Stimulated activated CD4-positive, alpha-beta T cell treated with anti-CD3 and anti-CD28 coated beads, Interleukin-1b, Interleukin-23, amount 100 ng/mL, for 48 hours (primary cell): ENCODE measurements at places on chromosomes 2 and 18.
A peak's percentile ranks its signal among the peaks of the same experiment; 100 is the strongest.

DNA sequence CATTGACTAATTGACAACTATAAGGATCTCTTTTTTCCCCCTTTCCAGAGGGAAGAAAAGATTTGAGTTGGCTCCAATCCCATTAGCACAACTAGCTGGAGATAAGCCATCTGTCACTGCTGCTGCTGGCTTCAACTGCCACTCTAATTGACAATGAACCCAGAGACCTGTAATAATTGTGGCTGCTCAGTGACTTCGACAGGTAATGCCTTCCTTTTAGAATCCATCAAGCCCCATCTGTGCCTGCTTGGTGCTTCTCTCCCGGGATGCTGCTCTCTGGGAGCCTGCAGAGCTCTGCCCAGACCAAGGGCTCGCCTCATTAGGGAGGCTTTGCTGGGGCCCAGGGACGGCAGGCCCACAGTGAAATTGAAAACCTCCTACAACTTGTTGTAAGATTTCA, 376.7 kb upstream of the SOX11 start:
- DNase-seq = no peak

DNA sequence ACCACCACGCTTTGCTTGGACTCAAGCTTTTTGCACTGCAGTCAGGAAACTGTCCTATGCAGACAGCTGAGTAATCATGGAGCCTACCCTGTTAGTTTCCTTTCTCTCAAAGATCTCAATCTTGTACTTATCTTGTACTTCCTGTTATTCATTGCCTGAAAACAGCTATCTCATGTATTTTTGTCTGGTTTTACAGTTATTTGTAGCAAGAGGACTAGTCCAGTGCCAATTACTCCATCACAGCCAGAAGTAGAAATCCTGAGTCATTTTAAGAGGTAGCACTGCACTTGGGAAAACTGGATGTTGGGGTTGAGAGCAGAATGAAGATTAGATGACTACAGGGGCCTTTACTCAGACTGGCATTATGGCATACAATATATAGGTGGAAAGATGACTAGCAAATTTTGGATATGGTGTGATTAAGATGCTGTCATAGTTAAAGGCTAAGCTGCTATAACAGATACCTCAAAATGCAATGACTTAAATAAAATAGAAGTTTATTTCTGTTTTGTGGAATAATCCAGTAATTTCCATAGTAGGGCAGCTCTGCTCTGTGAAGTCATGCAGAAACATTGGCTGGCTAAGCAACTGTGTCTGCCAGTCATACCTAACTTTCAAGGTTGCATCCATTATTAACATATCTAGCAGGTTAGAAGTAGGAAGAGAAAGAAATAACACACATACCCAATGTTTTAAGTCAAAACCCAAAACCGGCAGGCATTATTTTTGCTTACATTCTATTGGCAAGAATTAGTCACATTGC, 21.1 kb upstream of the CHMP3 start:
- DNase-seq = peak; percentile 2

- no peak for DNase-seq
These were observed 161.8 kb downstream of the LNPK start for GRCh38 chr2:175840256-175840655.

DNA sequence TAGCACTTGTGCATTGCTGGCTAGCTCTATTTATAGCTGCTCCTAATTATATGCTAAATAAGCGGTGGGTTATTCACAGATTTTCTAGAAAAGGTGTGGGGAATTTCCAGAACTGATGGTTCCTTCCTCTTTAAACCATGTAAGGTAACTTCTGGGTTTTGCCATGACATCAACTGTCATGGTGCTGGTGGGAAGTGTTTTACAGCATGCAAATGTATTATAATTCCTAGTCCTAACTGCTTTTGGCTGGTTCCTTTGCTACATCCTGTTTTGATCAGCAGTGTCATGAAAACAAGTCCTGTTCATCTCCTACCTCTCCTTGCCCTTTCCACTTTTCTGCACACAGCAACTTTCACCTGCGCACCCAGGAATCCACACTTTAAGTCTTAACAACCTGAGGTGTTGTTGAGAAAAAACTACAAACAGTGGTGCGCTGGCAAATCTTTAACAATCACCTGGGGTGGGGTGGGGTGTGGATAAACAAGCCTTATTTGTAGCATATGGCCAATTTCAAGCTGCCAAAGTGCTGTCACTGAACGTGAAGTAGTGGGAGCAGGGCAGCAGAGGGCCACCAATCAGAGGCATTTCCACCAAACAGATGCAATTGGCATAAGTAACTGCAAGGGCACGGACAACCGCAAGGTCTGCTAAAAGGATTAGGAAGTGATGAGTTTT, 33.4 kb upstream of the SKOR2 start:
- DNase-seq = no peak

DNA sequence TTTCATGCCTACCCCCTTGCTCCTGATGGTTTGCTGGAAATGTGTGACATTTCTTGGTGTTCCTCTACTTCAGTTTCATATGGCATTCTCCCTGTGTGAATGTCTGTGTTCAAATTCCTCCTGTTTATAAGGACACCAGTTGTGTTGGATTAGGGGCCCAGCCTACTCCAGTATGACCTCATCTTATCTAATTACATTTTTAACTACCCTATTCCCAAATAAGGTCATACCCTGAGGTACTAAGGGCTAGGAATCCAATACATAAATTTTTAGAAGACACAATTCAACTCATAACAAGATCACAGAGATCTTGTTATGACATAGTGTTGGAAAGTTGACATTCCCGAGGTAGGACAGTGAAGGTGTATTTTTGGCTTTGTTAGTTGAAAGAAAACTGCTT, 5.5 kb downstream of the FAM210A start:
- DNase-seq = no peak

DNA sequence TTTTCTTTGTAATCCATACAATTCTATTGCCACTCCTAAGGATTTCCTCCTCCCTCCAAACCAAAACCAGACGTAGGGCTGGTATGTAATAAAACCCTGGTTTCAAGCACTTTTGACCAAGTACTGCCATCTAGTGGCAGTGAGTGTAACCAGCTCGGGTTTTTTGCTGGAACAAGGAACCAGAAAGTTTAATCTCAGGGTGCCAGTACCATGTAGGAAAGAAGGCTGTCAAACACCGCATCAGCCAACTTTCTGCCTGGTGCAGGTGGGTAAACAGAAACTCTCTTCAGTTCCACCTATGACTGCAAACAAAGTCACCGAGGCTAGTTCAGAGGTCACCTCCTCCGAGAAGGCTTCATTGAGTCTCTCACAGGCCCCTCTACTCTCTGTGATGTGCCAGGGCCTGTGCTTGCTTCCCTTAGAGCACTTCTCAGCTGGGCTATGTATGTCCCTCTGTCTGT, 10.2 kb upstream of the THNSL2 start:
- peak; percentile 50 for DNase-seq

DNA sequence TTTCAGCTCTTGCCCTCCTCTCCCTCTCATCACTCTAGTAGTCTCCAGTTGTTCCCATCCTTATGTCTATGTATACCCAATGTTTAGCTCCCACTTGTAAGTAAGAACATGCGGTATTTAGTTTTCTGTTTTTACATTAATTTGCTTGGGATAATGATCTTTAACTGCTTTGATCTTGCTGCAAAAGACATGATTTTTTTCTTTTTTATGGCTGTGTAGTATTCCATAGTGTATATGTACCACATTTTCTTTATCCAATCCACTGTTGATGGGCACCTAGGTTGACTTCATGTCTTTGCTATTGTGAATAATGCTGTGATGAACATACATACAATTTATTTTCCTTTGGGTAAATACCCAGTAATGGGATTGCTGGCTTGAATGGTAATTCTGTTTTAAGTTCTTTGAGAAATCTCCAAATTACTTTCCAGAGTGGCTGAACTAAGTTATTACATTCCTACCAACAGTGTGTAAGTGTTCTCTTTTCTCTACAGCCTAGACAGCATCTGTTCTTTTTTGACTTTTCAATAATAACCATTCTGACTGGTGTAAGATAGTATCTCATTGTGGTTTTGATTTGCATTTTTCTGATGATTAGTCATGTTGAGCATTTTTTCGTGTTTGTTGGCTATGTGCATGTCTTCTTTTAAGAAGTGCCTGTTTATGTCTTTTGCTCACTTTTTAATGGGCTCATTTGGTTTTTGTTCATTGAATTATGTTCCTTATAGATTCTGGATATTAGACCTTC, 179.6 kb upstream of the SLC39A10 start:
- DNase-seq = no peak

DNA sequence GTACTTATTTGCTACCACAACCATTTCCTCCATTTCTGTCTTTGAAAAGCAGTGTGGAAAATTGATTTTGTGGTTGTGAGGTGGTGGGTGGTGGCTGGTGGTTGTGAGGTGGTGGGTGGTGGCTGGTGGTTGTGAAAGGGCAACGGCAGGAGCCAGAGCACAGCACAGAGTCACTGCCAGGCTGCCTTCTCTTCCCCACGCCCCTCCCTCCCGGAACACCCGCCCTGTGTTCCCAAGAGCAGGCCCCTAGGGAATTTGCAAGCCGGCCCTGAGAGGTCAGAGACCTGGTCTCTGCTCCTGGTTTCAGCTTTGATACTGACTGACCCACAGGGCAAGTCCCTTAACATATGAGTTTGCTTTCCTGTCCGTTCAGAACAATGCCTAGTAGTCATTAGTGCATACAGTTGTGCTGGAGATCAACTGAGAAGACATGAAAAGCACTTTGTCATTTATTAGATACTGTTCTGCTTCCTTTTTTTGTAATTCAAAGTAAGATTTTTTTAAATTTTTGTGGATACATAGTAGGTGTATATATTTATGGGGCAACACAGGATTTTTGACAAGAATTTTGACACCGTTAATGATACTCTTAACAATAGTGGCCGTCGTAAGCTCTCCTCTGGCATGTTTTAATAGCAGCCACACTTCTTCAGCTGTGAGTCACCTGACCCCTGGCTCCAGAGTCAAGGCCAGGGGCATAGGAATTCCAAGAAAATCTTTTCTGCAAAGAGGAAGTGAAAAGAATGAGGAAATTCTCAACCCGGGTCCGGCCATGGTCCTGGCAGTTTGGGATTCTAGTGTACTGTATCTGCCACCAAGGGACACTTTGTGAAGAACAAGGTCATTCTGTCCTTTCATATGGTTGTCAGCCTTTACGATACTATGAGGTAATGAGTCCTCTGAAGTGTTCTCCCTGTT, 53.2 kb downstream of the ITGA6 start:
- no peak for DNase-seq

GRCh38 chr2:3847397-3848052, 144.2 kb downstream of the DCDC2C start:
- DNase-seq = no peak

DNA sequence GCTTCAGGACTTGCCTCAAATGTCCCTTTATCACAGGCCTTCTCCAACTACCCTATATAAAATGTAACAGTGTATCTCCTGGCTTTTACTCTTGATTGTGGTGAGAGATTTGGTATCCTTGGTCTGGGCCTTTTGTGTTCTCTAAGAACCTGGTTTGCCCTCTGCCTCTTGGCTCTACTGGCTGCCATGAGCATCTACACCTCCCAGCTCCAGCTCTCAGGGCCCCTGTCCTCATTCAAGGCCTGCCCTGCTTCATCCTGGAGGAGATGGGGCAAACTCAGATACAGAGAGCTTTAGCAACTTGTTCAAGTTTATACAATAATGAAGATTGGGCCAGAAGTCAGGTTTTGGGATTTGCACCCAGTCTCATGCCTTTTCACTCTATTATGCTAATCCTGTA, 45.0 kb downstream of the QPCT start:
- no peak for DNase-seq

DNA sequence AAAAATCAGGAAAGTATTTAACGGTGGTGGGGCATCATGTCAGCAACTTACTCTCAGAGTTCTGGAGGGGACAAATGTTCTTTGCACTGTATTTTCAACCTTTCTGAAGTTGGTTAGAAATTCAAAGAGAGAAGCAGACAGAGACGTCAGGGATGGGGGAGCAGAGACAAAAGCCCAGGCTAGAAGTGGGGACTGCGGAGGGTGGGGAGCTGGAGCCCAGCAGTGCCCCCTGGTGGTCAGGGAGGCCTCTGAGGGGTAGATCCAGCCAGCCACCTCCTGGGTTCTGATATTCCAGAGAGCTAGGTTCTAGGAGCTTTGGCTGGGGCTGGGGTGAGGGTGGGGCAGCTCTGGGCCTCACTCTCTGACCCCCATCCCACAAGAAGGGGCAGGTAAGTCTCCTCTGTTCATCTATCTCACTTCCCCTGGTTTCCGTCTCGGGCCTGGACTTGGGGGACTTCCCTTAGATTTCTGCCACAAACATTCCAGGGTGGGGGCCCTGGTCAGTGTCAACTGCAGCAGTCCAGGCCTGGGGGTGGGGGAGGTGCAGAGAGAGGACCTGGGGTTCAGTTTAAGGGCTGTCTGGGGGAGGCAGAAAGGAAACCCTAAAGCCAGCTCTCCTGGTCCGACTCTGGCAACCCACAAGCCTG, 8.9 kb downstream of the TNS1 start:
- DNase-seq = peak; percentile 45

GRCh38 chr2:166163775-166164174, 36.0 kb upstream of the SCN1A start:
- DNase-seq = no peak

- no peak for DNase-seq
These were observed 78.8 kb upstream of the MAP4K3 start for GRCh38 chr2:39515897-39516346.

GRCh38 chr2:216693414-216694080, 1.8 kb downstream of the IGFBP5 start:
- DNase-seq = no peak

DNA sequence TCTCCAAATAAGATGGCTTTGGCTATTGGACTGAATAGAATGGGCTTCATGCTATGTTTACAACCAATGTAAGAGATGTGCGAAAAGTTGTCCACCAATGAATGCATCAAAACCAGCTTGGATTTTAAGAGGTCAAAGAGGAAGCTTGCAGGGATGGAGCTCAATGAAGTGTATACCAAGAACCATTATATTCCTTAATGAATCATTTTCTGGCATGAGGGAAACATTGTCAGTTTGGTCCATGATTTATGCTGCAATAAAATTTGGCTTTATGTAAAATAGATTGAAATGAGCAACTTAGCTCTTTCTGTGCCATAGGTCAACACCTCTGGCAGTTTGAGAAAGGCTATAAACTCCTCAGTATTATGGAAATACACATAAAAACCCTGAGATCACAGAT, 107.3 kb downstream of the SH3BP4 start:
- no peak for DNase-seq

GRCh38 chr18:63523660-63524059, 18.5 kb upstream of the SERPINB12 start:
- DNase-seq = no peak

DNA sequence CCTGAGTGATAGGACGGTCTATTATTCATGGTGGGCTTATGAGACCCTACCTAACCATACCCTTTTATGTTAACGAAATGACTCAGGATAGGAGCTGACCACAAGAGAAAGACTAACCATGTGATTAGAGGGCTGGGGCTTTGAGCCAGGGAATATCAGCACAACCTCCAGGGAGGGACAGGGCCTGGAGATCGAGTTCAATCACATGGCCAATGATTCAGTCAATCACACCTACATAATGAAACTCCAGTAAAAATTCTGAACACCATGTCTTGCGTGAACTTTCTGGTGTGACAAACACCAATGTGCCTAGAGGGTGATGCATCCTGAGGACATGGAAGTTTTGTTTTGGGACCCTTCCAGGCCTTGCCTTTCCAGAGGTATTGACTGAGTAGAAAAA, 2.2 kb upstream of the TEX51 start:
- no peak for DNase-seq

- DNase-seq = no peak
These were observed 62.4 kb downstream of the KCMF1 start for GRCh38 chr2:85033388-85033787.

GRCh38 chr18:58225101-58225500, 181.1 kb downstream of the NEDD4L start:
- DNase-seq = peak; percentile 53

- no peak for DNase-seq
These were observed 10.4 kb downstream of the SLC4A3 start for GRCh38 chr2:219637842-219638185.
